ENCODE measurements at places on chromosomes 5 and 9. TPM values are rescaled to one million over a fixed set of nuclear protein-coding genes. Genes with fewer than 3 reads are reported as not detected.

Gene CENPP
- total RNA-seq, result 4.3 TPM

Gene AK1
- total RNA-seq, result 185 TPM

Gene TRIM36
- total RNA-seq, result 5.5 TPM

GRCh38 chr5:126683912-126684311, 83.2 kb downstream of the PHAX start:
- DNase-seq, result no peak

Measured in lower lobe of right lung (tissue), 2 donors.